ENCODE measurements at places on chromosomes 13 and 19. TPM values are rescaled to one million over a fixed set of nuclear protein-coding genes. Genes with fewer than 3 reads are reported as not detected.
A peak's percentile ranks its signal among the peaks of the same experiment; 100 is the strongest.

DNA sequence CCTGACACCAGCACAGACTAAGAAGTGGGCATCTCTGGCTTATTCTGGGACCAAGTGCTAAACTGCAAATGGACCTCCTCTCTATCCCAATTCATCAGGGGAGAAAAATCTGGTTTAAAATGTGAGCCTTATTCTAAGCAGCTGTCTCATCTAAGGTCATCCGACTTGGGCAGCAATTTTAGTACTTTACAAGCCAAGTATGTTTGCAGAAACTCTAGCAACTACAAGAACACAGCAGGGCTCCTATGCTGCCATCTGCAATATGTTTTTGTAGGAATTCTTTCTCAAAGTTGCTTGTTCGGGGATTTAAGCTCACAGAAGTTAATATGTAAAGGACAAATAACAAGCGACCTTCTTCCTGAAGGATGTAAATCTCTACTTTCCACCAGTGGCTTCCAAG, 113.1 kb downstream of the FOXO1 start:
- DNase-seq = no peak

GRCh38 chr19:42022616-42023015, 28.6 kb upstream of the ATP1A3 start:
- DNase-seq = no peak

- no peak for DNase-seq
Measured at GRCh38 chr13:24863748-24864540, 100.0 kb downstream of the RNF17 start.

DNA sequence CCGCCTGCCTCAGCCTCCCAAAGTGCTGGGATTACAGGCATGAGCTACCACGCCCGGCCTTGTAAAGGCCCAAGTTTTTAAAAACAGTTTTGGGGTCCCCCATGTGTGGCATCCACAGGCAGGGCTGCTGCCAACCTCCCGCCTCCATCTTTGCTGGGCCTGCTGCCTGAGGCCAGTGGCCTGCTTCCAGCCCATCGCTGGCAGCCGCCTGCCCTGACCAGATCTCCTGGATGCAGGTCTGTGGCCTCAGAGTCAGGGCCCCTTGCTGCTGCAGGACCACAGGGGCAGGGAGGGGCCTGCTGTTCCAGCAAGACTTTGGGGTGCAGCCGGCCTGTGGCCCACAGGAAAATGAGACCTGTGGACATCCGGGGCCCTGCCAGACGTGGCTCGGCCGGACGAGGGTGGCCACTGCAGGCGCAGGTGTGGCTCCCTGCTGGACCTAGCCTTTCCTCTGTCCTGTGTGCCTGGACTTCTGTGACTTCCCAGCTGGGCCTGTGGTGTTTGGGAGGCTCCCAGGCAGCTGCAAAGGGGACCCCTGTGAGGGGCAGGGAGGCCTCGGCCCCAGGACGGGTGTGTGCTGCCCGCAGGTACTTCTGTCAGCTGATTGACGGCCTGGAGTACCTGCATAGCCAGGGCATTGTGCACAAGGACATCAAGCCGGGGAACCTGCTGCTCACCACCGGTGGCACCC, 14.4 kb downstream of the STK11 start:
- DNase-seq = no peak

The STARD13 gene
- 14.1 TPM for total RNA-seq

DNA sequence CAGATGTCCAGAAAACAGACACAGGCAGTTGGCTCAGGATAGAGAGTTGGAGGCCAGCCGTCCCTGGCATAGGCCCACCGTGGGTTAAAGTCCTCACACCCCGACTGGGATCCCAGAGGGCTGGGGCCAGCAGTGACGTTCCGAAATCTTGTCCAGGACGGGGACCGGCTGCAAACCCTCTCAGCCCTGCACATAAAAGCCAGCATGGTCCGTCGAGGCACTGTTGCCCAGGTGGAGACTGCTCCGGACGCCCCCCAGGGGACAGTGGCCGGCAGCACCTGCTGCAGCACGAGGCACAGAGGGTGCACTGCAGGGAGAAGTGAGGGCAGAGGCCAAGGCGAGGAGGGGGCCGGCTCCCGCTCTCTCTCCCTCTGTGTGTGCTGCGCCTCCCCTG, 4.3 kb upstream of the IFNL2 start:
- DNase-seq = peak; percentile 91

The NCR1 gene
- 0.10 TPM for total RNA-seq
